Activated CD4-positive, alpha-beta T cell treated with anti-CD3 and anti-CD28 coated beads, Interleukin-2, Interleukin-4, amounts not matched to agents 100 ng/mL and 50 ng/mL, durations not matched to agents 16 hours and 8 hours (primary cell): ENCODE measurements at places on chromosomes 6 and 20.

- DNase-seq = no peak
Observed at GRCh38 chr6:119012521-119012920, 65.9 kb downstream of the FAM184A start.

GRCh38 chr6:85569323-85569722, 24.3 kb downstream of the SNX14 start:
- DNase-seq = no peak

- DNase-seq = peak; percentile 80
Observed at GRCh38 chr6:111427341-111428116, 55.5 kb downstream of the REV3L start.

GRCh38 chr6:170162775-170163404, 128.0 kb downstream of the DLL1 start:
- DNase-seq = no peak

- no peak for DNase-seq
Observed at GRCh38 chr6:72636786-72637185, 14.9 kb downstream of the KCNQ5 start.

DNA sequence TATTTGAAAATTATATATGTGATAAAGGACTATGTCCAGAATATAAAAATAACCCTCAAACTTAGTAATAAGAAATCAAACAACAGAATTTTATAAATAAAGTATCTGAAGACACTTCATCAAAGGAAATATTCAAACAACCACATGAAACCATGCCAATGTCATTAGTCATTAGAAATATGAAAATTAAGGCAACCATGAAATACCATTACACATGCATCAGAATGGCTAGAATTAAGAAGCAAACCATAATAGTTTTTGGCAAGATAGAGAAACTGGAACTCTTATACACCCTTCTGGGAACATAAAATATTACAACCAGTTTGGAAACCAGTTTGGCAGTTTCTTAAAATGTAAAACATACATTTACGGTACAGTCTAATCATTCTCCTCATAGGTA, 137.2 kb upstream of the ADGRB3 start:
- DNase-seq = no peak

DNA sequence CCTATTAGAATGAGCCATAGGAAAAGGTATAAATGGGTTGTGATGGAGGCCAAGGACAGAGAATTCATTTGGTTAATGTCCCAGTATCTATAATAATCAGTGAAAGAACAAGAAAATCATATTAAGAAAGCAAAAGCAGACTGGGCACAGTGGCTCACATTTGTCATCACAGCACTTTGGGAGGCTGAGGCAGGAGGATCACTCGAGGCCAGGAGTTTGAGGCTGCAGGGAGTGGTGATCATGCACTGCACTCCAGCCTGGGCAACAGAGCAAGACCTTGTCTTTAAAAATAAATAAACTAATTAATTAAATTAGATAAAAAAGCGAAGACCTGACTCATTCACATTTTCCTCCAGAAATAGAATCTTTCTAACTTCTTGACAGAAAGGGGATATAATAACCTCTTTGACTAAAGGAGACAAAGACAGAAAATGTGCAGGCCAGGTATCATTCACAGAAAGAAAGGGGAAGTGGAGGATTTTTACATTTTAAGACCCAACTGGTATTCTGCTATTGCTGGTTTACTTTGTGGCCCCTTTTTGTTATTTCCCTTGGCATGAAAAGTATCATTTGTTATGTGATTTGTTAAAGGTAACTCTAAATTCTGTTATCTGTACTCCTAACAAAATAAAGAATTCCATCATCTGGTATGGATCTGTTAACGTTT, 31.9 kb upstream of the MAPK13 start:
- no peak for DNase-seq

DNA sequence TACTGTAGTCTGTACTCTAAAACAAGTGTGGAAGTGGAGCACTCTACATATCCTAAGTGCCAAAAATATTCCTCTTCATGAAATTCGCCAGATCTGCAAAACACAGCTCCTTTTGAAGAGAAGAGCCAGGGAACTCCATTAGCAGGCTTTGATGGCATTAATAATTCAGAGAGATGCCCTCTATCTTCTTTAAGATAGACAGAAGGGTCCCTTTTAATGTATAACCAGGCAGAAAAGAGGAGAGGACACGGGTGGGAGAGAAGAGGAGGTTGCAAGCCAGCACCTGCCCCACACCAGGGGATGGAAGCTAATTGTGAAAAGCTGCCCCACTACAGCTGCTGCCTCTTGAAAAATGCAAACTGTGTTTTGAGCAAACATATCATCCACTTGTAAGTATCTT, 3.7 kb upstream of the RFPL4B start:
- no peak for DNase-seq

- no peak for DNase-seq
Observed at GRCh38 chr20:43985121-43985520, 70.5 kb downstream of the TOX2 start.

- DNase-seq = no peak
Observed at GRCh38 chr20:19268426-19268825, 56.0 kb downstream of the SLC24A3 start.

DNA sequence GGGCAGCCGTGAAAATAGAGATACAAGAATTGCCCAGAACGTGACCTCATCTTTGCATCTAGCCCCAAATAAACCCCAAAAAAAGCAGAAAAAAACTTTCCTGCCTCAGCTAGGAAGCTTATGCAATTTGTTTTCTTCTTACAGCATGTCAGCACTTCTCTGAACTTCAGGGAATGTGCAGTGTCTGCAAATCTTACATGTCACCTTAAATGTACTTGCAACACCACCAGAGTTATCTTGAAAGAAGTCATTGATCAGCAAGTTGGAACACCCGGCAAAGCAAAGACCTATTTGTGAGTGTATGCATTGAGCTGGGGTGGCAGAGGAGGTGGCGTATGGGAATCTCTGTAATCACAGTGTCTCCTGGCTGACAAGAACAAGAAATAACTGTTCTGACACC, 123.4 kb downstream of the PKHD1 start:
- DNase-seq = no peak

GRCh38 chr20:40176098-40176841, 512.8 kb downstream of the MAFB start:
- no peak for DNase-seq

GRCh38 chr20:37697314-37697713, 3.5 kb downstream of the CTNNBL1 start:
- DNase-seq = no peak

DNA sequence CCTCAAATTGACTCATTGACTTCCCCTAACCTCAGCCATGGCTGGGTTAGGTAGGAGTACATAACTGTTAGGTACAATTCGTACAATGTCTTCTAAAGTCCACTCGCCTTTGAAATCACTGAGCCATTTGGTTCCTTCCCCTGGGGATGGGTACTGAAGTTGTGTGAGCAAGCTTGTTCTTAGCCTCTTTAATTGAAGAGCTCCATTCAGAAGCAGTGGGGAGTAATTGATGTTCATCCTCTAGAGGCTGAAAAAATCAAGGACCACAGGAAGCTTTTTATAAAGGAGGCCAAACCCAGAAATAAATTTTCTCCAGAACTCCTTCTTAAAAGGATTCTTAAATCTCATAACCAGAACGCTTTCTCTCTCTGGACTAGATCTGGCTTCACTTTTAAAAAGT, 60.6 kb downstream of the ANKS1A start:
- DNase-seq = no peak
